ENCODE measurements at places on chromosomes 3 and 15.

DNA sequence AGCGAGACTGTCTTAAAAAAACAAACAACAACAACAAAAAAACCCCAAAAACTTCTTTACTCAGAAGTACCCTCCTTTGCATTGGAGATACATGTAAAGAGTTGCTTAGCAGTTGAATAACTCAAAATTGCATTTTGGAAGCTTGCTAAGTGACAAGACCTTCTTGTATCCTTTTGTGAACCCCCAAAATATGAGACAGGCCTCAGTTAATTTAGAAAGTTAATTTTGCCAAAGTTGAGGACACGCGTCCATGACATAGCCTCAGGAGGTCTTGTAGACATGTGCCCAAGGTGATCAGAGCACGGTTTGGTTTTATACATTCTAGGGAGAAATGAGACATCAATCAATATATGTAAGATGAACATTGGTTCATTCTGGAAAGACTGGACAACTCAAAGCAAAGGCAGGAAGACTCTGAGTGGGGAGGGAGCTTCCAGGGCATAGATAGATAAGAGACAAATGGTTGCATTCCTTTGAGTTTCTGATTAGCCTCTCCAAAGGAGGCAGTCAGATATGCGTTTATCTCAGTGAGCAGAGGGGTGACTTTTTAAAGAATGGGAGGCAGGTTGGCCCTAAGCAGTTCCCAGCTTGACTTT lies 1.7 kb upstream of the ARF4 start:
- DNase-seq: no peak

GRCh38 chr3:161273589-161274218 lies 52.6 kb downstream of the NMD3 start:
- DNase-seq: peak; percentile 65

DNA sequence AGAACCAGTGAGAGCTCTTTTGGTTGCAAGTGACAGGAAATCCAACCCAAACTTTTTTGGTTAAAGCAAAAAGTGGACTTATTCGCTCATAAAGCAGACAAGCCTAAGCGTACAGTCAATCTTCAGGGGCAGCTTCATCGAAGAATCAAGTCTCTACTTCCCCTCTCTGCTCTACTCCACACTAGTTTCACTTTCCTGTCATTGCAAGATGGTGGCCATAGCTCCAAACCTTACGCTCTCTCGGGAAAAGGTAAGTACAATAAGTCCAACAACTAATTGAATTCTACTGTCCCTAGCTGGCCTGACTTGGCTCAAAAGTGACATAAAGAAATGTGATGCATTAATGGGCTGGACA lies 24.9 kb upstream of the ZNF710 start:
- no peak for DNase-seq

DNA sequence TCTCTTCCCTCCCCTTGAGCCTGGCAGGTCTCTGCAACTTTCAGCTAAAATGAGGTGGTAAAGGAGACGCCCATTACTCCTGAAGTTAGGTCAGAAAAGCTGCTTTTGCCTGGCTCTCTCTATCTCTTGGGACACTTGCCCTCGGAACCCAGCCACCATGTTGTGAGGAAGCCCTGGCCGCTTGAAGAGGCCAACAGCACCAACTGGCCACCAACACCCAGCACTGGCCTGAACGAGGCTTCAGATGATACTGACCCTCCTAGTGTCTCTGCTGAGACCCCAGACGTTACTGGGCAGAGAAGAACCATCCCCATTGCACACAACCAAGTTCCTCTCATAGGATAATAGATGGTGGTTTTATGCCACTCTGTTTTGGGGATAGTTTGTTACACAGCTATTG lies 49.5 kb upstream of the PCSK6 start:
- DNase-seq: no peak

DNA sequence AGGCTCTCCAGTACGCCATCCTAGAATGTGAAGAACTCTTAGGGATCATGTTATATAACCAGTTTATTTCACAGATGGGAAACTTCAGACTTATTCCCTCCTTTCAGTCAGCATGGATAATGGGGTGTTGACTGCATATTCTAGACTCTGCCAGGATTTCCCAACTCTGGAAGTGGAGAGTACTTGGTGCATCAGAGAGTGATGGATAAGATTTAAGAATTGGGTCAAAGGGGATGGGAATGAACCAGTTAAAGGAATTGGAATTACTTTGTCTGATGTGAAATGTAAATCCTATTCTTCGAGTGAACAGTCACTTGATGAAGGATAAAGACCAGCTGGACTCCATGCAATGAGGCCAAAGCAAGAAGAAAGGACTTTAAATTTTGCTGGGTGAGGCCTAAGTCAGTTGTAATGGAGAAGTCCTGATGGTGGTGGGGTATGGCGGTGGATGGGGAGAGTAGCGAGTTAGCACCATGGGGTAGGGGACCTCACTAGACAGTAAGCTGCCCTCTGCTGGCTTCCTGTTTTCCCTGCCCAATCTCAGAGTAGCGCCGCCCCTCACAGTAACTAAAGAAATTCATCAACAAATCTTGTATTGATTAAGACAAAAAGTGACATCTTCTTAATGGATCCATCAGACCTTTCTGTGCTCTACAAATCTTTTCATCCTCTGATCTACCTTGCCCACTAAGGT lies 7.3 kb upstream of the CACNA1D start:
- no peak for DNase-seq

- DNase-seq: no peak
These were observed 41.3 kb downstream of the MYRIP start for GRCh38 chr3:39850716-39851032.

DNA sequence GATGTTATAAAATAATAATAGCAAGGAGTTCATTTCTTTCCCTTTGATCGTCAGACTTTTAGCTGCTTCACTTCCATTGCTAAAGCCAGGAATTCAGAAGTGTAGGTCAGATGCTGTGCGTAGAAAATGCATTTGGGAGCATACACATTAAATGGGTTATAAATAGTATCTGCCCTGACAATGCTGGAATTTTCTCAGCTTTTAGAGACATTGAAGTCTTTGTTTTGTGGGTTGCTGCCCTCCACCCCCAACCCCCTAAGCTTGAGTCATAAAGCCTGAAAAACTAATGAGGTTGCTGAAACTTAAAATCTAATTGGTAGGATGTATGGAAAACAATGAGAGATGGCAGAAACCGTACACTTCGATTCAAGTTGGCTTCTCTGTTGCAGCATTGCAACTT lies 81.9 kb downstream of the MITF start:
- no peak for DNase-seq

GRCh38 chr15:80577552-80578205 lies 117.4 kb upstream of the ABHD17C start:
- no peak for DNase-seq
